ENCODE measurements at places on chromosomes 4 and X. TPM values are rescaled to one million over a fixed set of nuclear protein-coding genes. Genes with fewer than 3 reads are reported as not detected.

DNA sequence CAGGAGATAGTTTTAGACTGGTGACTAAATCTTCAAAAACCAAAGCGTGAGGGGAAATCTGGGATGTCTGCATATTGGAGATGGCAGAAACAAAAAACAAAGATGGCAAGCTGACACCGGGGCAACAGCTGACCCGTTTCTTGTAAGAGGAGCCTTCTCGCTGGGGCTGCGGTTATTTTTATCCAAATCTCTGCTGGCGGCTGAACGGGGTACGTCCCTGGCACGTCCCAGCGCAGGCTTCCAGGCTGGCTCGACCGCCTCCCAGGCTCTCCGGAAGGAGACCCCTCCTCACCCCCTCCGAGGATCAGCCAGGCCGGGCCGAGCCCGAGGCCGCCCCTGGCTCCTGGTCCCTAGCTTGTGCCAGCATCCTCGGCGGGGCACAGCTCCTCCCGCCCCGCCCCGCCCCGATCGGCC, 403 bp downstream of the SGCB start:
- no peak for DNase-seq

GRCh38 chr4:1463927-1464540, 57.8 kb upstream of the NKX1-1 start:
- no peak for DNase-seq

DNA sequence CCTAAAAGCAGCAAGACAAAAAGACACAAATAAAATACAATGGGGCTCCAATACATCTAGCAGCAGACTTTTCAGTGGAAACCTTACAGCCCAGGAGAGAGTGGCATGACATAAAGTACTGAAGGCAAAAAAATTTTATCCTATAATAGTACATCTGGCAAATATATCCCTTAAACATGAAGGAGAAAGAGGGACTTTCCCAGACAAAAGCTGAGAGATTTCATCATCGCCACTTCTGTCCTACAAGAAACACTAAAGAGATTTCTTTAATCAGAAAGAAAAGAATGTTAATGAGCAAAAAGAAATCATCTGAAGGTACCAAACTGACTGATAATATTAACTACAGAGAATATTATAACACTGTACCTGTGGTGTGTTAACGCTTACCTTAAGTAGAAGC, 86.4 kb downstream of the ANKRD17 start:
- no peak for DNase-seq

GRCh38 chr4:48367016-48367415, 25.7 kb downstream of the SLAIN2 start:
- no peak for DNase-seq

XAGE2 gene
- total RNA-seq = not detected

DNA sequence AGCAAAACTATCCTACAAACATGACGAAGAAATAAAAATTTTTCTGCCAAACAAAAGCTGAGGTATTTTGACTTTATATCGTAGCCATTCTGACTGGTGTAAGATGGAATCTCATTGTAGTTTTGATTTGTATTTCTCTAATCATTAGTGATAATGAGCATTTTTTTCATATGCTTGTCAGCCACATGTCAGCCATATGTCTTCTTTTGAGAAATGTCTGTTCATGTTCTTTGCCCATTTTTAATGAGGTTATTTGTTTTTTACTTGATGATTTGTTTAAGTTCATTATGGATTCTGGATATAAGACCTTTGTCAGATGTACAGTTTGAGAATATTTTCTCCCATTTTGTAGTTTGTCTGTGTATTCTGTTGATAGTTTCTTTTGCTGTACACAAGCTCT, 24.5 kb downstream of the F8A2 start:
- no peak for DNase-seq

TLL1 gene
- not detected for total RNA-seq

DCAF12L2 gene
- not detected for total RNA-seq

GRCh38 chr4:41331224-41331623, 74.5 kb downstream of the UCHL1 start:
- DNase-seq = no peak

CT45A3 gene
- total RNA-seq = not detected

DNA sequence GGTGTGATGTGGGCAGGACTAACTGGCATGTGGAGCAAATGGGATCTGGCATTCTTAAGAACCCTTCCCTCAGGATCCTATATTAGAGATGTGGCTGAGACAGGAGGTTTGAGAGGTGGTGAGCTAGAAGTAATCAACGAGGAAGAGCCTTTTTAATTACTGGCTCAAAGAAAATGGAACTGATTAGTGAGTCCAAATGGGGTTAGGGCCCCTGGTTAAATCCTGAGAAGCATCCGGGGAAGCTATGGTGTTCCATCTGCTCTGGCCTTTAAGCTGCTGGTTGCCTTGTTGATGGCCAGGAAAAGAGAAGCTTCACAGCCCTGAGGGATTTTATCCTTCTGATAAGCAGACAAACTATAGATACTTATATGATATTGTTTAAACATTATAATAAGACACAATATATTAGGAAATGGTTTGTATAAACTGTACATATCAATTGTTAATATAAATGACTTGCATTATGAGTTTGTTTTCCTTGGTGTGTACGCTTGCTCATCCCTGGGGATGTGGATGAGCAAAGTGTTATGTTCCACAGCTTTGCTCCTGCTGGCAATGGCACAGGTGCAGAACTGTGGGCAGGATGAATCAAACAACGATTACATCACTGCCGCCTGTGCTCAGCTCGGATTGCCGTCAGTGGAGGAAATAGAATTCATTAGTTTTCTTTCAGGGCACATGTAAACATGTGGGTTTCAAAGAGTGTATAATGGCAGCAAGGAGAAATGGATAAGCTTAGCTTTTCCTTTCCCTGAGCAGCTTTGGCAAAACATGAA, 328.6 kb upstream of the ARX start:
- no peak for DNase-seq

GRCh38 chr4:67355806-67356205, 189.5 kb downstream of the CENPC start:
- DNase-seq = no peak

LEF1 gene
- 291 TPM for total RNA-seq

GRCh38 chr4:158869001-158869400, 100.2 kb downstream of the FNIP2 start:
- DNase-seq = no peak

MAGEB6 gene
- total RNA-seq = not detected

PNCK gene
- total RNA-seq = 1.0 TPM

DNA sequence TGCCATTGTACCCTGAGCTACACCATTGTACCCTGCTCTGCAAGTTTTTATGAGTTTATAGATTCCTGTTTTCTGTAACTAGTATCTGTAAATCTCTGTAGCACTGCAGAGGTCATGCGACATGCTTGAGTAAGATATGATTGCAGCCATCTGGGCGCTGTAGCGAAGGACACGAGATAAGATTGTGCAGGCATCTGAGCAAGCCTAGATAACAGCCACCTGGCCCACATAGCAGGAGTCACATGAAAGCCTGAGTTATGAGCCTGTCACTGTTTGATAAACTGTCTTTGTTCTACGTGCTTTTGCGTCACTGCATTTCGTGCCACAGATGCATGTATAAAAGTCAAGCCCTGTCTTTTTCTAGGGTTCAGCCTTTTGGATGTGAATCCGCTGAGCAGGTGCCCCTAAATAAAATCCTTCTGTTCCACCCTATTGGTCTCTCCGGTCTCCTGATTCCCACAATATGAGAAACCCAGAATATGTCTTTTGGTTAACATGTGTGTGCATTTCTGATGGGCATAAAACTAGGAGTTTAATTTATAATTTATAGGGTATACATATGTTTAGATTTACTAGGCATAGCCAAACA, 327.6 kb upstream of the MAOA start:
- no peak for DNase-seq

DNA sequence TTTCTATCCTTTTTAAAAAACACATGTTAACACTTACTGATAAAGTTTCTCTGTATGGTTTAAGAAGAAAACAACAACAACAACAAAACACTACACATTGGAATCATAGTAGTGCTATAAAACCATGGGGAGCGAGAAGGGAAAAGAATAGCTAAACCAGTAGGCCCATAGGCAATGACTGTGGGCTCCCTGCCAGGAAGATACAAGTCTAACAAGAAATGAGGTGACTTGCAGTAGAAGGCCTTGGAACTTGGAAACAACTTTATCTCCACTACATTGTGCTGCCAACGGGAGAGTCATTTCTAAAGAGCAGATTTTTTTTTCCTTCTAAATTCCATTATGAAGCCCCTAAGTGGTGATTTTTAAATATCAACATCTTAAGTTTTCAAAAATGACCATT, 78.0 kb downstream of the GPC4 start:
- no peak for DNase-seq

- DNase-seq = no peak
Measured at GRCh38 chr4:174674305-174674840, 152.1 kb upstream of the HPGD start.

DNA sequence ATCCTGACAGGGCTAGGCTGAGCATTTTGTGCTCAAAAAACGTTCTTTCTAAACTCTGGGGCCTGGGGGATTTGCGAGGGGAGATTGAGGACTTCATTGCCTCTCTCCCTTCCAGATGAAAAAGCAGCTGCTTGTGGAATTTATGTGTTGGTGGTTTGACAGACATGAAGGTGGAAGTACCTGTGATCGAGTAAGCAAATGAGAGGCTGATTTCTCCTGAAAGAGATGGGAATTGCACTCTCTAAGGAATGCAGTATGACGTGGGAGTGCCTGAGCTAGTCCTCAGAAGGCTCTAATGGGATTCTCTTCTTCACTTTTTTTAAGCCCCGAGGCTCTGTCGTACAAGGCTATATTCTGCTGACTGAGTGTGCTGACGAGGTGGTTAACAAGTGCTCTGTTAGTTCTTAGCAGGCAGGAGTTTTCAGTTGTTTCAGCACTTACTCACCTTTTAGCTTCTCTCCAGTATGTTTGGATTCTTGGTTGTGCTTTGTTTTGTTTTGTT, 426.8 kb upstream of the CNKSR2 start:
- no peak for DNase-seq

DNA sequence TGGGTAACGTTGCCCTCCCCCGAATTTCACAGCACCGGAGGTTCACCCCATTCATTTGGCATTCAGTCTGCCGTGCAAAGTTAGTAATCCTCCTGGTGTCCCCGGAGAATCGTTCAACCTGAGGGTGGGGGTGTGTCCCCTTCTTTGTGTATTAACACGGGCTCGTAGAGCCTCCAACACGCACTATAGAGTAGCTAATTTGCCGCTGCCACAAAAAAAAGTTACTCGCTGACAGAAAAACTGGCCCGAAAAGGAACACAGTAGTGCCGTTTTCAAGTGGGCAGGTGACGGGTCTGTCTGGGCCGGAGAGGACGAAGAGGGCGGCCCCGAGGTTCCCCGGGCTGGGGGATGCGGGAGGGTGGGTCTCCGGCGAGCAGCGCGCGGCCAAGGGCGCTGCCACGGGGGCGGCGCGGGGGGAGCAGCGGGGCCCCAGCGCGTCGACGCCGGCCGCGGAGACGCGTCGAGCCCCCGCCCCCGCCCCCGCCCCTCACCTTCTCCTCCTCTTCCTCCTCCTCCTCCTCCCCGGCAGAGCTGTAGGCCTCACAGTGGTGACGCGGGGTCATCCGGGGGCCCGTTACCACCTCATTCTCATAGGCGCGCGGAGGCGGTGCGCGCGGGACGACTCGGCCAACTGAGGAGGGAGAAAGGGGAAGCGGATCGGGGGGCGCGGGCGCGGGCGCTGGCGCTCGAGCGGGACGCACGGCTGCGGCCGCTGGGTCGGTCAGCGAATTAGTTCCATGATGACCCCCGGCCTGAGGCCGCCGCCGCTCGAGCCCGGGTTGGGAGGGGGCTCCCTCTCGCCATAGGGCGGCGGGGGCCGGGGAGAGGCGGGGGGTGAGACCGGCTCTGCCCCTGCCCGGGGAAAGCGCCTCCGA, 571 bp downstream of the CCNI start:
- DNase-seq = peak; percentile 87

DNA sequence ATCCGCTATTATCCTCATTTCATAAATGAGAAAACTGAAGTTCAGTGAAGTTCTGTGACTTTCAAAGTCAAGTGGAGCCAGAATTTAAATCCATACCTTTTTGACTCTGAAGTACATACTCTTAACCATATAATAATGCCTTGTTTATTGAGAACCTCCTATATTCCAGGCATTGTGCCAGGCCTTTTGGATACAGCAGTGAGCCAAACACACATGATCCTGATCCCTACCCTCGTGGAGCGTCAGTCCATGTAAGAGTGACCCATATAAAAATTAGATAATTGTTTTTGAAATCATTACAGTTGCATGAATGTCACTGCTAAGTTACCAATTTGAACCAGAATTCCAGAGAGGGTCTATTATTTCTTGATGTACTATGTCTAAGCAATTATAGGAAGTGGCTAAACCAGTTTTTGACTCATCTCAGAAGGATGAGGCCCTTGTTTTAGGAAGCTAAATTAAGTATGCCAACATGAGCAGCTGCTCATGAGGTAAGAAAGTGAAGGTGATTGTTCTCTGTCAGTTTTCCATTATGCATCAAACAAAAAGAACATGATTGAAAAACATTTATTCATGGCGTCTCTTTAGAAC, 289.5 kb downstream of the GLUD2 start:
- no peak for DNase-seq

All from activated naive CD4-positive, alpha-beta T cell treated with anti-CD3 and anti-CD28 coated beads, Interleukin-2, amount 50 U/mL, for 72 hours (primary cell).